Left renal cortex interstitium (tissue), 4 donors: ENCODE measurements at places on chromosomes 16 and 17.

GRCh38 chr16:89826531-89827382 is 1.5 kb upstream of the SPIRE2 start:
- no peak for DNase-seq

DNA sequence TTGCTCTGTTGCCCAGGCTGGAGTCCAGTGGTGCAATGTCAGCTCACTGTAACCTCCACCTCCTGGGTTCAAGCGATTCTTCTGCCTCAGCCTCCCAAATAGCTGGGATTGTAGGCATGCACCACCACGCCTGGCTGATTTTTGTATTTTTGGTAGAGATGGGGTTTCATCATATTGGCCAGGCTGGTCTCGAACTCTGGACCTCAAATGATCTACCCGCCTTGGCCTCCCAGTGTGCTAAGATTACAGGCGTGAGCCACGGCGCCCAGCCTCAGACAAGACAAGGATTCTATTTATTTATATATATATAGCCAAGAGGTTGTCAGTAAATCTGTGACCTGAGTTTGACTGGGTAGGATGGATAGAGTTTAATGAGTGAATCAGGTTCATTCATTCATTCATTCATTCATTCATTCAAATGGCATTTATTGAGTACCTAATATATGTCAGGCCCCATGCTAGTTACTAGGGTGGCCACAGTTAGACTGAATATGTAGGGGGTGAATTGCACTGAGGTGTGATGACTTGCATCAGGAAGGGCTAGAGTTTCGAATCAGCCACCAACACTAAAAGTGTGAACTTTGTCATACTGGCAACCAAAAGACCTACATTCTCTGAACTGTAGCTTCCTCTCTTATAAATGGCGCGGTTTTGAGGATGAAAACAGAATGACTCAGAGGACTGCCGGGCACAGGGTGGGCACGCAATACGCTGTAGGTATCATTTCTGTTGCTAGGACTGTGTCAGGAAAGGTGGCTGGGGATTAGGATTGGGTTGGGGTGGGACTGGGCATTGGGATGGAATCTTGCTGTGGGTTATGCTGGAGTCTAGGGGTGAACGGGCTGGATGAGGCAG is 37.8 kb downstream of the ITGAE start:
- no peak for DNase-seq

- DNase-seq = peak; percentile 56
These were observed 36.1 kb upstream of the ZC3H18 start for GRCh38 chr16:88533932-88534637.

GRCh38 chr17:81067391-81067811 is 32.5 kb downstream of the BAIAP2 start:
- DNase-seq = no peak

GRCh38 chr16:47043970-47044684 is 70.7 kb upstream of the DNAJA2 start:
- no peak for DNase-seq

DNA sequence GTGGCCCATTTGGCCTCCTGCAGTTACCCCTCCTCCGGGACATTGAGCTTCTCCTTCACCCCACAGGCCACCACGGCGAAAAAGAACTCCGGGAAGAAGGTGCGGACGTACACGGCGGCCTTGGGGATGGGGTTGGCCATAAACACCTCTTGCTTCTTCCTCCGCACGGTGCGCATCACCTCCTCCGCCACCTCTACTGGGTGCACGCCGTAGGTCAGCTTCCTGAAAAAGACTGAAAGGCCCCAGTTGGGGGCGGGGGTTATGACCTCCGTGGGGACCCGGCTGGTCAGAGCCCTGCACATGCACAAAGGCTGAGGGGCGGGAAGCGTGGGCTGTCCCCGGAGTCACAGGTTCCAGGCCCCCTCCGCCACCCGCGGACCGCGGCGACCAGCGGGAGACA is 19.9 kb downstream of the DHRS7C start:
- no peak for DNase-seq

- no peak for DNase-seq
These were observed 6.1 kb downstream of the SGSM2 start for GRCh38 chr17:2343421-2343820.

GRCh38 chr16:12173121-12173520 is 196.6 kb downstream of the SNX29 start:
- no peak for DNase-seq

GRCh38 chr16:7501868-7502267 is 169.2 kb downstream of the RBFOX1 start:
- DNase-seq = no peak

DNA sequence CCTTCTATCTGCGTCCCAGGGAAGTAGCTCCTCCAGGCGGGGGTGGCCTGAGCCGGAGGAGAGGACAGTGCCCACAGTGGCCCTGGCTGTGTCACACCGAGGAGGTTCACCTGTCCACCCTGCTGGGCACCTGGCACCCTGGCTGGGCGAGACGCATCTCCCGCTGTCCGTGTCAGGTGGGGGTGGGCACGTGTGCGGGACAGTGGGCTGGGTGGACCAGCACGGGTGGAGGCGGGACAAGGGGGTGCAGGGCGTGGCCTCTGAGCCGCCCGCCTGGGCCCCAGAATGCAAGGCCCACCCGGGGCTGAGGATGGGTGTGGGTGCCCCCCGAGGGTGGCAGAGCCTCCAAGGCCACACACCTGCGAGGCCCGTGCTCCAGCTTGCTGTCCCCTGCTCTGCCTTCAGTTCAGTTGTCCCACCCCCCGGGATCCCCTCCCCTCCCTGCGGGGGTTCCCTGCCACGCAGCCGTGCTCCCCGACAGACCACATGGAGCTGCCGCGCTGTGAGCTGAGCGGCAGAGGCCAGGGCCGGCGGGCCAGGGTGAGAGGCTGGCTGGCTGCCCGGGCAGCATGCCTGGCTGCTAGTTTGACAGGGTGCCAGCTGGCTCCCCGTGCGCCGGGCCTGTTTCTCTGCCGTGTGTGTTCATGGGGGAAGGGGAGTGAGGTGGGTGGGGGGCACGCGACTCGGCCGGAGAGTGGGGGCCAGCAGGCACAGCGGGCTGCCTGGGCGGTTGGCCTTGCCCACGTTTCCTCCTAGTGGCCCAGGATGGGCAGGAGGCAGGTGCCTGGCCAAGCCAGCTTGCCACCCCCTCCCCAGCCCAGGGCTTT is 33.9 kb downstream of the BAHCC1 start:
- no peak for DNase-seq

GRCh38 chr16:336269-336668 is 16.3 kb downstream of the AXIN1 start:
- no peak for DNase-seq

DNA sequence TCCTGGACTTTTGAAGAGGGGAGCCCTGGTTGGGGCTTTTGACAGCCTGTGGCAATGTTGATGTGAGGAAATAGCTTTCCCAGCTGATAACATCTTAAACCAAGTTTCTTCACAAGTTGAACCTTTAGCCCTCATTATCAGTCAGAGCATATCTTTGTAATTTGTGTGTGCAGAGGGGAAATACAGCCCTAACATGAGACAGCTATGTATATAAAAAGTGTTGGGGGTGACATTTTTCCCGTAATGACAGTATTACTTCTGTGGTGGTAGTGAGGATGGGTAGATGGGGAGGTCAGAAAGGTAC is 221.1 kb downstream of the FTO start:
- no peak for DNase-seq

DNA sequence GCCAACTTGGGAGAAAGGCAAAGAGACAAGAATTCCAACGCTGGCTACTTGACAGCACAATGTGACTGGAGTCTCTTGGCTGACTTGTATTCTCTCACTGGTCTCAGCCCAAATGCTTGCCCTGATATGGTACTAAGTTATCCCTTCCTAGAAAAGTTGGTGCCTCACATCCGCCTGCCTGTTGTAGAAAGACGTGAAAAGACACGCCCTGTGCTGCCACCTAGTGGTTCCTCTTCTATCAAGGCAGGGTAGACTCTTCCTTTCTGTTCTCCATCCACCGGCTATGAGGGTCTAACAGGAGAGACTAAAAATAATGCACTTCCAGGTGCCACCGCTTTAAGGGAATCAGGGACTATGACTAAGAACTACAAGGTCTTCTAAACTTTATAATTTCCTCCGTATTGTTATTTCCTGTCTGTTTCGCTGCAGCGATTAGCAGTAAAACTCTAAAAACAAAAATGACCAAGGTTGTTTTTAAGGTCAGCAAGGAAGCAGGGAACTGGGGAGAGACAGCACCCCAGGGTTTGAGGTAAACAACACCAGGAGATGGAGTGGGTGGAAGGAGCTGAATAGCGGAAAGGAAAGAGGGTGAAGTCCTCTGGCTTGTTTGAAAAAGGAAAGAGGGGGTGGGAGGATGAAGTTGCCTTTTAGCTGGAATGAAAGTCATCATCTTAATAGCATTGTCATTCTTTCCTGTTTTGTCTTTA is 109.5 kb downstream of the YPEL2 start:
- DNase-seq = peak; percentile 82

DNA sequence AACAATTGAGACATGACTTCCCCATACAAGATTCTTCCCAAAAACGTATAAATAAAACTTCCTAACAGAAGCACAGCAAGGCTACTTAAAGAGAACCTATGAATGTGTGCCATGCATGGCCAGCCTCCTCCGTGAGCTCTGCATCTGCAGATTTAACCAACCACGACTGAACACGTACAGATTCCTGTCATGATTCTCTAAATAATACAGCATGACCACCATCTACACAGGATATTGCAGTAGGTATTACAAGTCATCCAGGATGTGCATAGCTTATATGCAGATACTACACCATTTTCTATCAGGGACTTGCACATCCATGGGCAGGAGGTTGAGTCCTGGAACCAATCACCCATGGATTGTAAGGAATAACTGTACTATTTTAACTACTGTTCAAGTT is 1.4 kb upstream of the QRICH2 start:
- DNase-seq = no peak

DNA sequence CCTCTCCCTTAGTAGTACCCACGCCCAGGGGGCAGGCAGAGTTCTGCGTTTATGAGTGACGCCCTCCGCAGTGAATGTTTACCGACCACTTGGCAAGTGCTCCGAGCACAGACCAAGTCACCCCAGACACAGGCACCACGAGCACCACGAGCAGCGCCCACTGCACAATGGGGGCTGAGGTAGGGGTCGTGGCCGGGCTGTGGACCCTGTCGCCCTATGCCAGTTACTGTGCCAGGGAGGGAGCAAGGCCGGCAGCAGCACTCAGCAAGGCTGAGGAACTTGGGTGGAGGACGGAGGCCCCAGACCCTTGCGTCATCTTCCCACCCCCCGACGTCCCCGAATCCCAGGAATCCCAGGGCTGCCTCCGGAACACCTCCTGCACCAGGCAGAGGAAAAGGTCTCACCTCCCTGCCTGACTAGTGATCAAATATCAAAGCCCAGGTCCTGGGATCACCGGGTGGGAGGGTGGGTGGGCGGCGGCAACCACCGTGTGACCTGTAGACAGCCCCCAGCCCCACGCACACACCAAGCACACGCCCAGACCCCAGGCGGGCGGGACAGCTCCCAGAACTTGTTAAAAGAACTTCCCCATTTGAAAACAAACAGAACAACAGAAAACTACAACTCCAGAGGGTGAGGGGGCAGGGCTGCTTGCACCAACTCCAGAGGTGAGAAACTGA is 5.4 kb downstream of the VASN start:
- no peak for DNase-seq

- no peak for DNase-seq
These were observed 117.2 kb upstream of the METRNL start for GRCh38 chr17:82962163-82962720.

DNA sequence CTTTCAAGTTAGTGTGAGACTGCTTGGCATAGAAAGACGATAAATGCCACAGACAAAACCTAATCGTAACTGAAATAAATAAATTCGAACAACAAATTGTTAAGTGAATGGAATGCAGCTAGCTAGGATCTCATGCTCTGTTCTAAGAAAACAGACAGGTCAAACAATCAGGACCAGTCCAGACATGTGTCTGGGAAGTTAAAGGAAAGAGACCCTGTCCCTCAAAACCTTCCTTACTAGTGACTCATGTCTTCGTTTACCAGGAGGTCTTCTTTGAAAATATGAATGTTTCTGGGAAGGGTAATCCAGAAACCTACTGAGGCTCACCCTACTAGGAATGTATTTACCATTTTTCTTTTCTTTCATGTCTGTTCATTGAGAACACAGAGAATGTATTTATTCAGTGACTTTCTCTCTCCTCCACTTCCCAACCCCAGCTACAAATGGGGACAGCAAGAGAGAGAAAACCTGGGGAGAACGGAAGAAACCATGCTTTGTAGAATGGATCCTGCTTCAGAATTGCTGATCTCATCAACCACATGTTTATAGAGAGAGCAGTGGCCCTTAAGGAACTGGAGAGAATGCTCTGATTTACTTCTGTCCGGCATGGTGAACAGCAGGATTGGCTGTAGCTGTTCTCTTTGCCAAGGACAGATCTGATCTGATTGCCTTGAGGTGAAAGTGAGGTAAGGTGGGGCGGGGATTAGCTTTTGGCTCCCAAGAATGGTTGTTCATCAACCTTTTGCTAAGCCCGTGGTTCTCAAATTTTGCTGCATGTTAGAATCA is 39.4 kb upstream of the DHX8 start:
- DNase-seq = no peak

DNA sequence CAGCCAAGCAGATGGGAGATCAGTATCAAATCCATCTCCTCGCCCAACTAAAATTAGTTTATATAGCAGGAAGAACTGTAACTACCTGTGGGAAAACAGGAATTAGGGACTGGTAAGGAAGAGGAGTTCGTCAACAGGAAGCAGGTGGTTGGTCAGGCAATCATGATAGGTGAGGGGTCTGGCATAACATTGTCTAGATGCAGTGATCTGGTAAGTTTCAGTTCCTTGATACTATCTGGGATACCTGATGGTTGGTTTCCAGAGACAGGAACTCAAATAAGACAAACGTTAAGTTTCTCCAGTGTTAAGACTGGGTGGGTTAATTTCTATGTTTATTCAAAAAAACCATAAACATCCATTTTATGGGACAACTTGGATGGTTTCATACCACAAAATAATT is 53.8 kb downstream of the CEP112 start:
- no peak for DNase-seq

DNA sequence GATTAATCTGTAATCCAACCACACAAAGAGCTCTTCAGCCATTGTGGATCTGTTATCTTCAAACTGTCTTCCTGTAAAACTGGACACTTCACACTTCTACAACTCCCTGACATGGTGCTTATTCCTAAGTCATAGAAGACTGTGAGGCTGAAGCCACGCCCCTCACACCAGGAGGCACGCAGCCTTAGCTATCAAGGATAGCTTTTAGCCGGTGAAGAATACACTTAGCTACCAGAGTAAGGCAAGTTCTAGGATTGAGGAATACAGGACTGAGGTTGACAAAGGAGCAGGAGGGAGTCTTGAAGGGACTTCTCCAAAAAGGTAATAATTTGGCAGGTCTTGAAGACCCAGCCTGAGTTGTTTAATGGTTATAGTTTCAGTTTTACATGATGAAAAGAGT is 79.8 kb upstream of the GAS7 start:
- no peak for DNase-seq

DNA sequence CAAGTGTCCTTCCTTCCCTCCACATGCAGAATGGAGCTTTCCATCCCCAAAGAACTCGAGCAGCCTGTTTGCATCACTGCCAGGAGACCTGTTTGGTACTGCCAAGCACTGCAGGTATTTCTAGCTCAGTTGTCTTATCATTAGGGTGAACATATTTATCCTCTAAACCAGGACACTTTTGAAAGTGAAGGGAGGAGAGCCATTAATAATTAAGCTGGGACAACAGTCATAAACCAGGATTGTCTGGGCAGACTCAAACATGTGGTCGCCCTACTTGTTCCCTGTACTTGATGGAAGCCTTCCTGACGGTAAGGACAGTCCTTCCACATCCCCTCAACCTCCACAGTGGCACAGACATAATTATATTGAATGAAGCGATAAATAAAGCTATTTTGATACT is 67.4 kb downstream of the PRKCA start:
- no peak for DNase-seq

GRCh38 chr17:47956791-47957590 is 692 bp downstream of the PRR15L start:
- DNase-seq = no peak
